NCI-H1436 treated with DMSO at 0.1 percent for 48 hours (cell line): ENCODE measurements at places on chromosomes 7 and 10.

DNA sequence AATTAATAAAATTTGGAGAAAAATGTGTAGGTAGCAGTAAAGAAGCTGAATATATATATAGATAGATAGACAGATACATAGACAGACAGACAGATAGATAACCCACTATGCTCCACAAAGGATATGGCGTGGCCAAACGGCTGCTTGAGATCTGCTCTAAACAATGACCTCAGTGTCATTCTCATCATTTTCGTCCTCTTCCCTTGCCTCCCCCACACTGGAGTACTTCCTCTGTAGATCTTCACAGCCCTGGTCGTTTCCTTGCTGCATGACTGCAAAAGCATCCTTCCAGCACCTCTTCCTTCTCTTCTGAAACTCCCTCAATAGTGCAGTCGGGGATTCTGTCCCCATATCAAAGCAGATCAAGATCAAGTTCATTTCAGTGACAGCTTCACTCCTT, 35.6 kb upstream of the ATP6V0A4 start:
- no peak for DNase-seq

GRCh38 chr10:121516093-121516865, 82.0 kb downstream of the FGFR2 start:
- DNase-seq = no peak

DNA sequence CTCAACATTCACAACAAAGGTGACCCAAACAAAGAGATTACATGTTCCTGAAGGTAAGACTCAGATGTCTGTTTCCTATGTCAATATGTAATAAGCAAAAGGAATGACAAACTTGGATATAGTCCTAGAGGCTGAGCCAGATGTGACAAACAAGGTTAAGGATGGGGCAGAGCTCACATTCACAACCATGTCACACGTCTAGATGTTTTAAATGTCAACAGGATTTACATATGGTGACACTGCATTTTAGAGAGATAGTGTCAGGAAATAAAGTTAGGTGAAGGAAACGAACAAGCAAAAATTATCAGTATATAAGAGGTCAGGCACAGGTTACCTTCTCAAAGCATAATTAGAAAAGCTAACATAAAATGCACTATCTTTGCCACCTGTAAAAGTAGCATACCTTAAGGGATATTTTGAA, 8.4 kb downstream of the RELN start:
- no peak for DNase-seq

- no peak for DNase-seq
Measured at GRCh38 chr10:124217906-124218804, 124.8 kb upstream of the CHST15 start.

- no peak for DNase-seq
Measured at GRCh38 chr10:82084904-82085303, 209.9 kb downstream of the NRG3 start.

DNA sequence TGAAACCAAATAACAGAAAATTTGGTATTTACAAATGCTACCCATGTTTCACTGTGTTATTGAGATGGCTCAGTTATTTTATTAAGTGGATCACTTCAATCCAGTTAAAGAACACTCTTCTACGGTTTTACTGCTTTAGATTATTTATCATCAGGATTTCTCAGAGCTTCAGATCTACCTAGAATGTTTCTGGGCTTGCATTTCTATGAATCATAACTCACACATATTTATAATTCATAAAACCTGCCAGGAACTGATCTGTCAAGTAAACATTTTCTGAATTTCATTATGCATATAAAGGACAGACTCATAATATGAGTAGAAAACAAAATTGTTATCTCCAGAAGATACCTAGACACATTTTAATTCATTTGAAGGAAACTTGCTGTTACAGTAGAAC, 1172.3 kb upstream of the LRRTM3 start:
- DNase-seq = no peak

GRCh38 chr10:103854265-103854685, 1.1 kb downstream of the SH3PXD2A start:
- DNase-seq = no peak

GRCh38 chr7:84083846-84084245, 110.7 kb downstream of the SEMA3A start:
- DNase-seq = no peak

- no peak for DNase-seq
Measured at GRCh38 chr10:97243836-97244235, 48.6 kb downstream of the ARHGAP19 start.

GRCh38 chr7:106231856-106232490, 52.8 kb downstream of the NAMPT start:
- DNase-seq = no peak

DNA sequence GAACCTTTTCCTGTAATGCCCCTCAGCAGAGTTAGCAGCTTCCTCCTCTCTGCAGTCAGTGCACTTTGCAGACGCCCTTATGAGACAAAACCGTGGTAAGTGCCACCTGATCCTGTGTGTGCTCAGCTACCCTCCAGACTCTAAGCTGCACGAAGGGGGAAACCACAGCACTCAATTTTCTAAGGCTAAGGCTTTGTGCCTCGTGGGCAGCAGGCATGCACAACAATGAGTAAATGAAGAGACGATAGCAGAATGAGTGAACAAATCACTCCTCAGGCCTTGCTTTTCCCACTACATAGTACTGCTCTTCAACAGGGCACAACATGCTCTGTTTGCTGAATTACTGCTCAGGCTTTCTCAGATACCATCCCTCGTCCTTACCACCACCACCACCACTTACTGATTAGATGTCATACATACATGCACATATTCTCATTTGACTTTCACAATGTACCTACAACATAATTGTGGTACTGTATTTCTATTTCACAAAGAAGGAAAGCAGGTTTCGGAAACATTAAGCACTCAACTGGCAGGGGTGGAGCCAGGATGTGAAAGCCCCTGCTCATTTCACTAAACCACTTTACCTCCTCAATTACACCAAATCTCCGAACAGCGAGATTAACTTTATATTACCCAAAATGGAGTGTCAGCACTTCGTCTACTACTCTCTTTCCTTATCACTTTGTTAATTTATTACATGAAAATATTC, 85.4 kb downstream of the ICA1 start:
- peak; percentile 61 for DNase-seq

GRCh38 chr10:112250555-112250954, 32.6 kb upstream of the TECTB start:
- DNase-seq = no peak

DNA sequence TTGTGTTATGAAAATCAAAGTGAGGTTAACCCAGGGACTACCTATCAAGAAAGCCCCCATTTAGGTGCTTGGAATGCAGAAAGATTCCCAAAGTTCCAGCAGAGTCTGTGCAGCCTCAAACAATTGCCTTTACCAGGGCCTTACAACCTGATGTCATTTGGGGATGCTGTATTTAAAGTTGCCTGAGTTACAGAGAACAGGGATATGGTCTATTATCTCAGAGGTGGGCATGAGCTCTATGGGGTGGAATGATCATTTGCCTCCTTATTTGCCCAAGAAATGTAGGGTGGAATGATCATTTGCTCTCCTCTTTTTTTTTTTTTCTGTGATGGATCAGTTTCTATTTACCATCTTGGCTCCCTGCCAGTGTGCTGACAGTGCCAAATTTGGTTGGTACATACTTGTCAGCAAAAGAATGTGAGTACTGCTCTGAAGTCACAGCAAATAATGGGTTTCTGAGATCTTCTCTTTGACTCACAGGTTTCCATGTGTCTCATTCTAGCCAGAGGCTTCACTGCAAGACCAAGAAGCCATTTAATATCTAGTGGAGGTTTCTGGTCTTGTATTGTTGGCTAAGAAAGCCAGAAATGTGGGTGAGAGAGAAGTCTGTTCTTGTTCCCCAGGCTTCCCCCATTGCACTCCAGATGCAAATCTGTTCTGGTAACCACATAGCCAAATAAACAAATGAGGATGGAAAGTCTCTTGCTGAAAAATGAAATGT, 45.5 kb upstream of the ZNRF2 start:
- DNase-seq = no peak

- DNase-seq = no peak
Measured at GRCh38 chr10:28790146-28790545, 112.8 kb downstream of the BAMBI start.

DNA sequence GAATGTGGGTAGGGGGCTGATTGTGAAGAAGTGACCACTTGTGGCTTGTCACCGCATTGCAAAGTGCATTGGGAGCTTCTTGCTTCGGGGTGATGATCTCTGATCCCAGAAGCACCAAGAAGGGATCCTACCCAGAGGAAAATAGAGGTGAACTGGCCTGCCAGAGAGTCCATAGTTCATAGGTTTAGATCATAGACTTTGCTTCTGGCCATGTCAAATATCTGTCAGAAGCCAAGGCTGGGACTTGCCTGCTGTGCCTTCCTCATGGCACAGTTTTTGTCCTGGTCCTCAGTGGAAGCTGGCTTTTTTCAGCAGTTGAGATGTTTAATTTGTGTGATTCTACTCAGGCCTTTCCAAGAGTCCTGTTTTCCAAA, 1.1 kb downstream of the ZSWIM8 start:
- DNase-seq = no peak

DNA sequence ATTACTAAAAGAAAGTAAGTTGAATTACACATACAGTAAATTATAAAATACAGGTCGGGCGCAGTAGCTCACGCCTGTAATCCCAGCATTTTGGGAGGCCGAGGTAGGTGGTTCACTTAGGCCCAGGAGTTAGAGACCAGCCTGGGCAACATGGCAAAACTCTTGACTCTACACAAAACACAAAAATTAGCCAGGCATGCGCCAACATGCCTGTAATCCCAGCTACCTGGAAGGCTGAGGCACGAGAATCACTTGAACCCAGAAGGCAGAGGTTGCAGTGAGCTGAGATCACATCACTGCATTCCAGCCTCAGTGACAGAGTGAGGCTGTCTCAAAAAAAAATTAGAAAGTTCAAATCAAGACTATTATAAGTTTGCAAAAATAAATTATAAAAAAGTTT, 174.9 kb downstream of the GALNT11 start:
- DNase-seq = no peak

GRCh38 chr7:24325708-24326107, 41.7 kb downstream of the NPY start:
- DNase-seq = no peak

- no peak for DNase-seq
Measured at GRCh38 chr7:71937840-71938371, 474.2 kb downstream of the CALN1 start.

DNA sequence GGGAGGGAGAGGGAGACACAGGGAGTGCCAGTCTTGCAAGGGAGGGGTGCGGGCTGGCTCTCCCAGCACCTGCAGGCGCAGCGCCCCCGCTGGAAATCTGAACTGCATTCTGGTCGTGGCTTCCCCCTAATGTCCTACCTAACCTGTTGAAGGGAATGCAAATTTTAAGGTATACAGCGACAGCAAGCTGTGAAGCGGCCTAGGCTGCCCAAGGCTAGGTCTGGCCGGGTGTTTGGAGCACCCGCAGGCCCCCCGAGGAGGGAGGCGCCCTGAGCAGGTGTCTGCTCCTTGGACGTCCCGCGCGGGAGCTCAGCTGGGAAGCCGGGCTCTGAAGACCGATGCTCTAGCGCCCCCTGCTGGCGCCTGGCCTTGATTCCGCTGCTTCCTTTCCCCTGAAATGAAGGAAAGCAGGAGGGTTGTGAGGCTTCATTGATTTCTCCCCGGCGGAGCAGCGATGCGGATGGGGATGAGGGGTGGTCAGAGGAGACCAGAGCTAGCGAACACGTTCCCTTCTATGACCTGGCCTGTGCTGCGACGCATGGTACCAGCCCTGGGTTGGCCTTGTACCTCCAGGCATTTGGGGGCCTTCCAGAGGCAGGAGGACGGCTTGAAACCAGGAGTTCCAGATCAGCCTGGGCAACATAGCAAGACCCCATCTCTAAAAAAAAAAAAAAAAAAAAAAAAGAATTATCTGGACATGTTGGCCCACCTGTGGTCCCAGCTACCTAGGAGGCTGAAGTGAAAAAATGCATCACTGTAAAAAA, 601.3 kb downstream of the GALNT17 start:
- DNase-seq = no peak

- DNase-seq = no peak
Measured at GRCh38 chr10:3400348-3400747, 227.8 kb upstream of the PITRM1 start.

GRCh38 chr7:101671371-101672356, 42.6 kb upstream of the MYL10 start:
- no peak for DNase-seq

DNA sequence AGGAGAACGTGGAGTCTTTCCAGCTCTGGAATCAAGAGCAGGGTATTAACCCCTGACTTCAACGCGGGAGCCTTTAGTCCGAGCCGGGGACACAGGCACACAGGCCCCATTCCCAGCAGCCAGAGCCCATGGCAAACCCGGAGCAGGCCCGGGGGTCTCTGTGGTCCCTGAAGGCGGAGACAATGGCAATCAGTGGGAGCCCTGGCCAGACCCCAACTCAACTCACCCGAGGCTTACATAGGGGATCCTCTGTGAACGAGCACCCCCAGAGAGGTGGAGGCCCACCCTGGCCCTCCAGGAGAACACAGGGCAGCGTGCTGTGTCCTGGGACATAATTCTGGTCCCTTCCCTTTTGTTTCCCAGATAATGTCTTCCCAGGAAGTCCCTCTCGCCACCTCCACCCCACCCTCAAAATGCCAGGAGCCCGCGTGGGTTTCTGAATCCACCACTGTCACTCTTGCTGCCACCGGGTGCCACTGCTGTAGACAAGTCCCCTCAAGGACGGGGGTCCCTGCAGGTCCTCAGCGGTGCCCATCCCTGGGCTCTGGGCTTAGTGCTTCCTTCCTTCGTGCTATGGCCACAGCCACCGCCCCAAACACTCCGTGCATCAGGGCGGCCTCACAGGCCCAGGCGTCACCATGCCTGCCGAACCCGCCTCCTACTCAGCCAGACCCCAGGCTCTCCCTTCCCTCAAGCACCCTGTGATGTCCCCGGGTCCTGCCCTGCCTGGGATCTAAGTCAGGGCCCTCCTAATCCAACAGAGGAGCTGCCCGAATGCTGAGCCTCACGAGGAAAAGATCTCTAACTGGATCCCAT, 28.6 kb upstream of the PPP2R2D start:
- no peak for DNase-seq

- no peak for DNase-seq
Measured at GRCh38 chr10:130218936-130219335, 82.7 kb downstream of the GLRX3 start.

- no peak for DNase-seq
Measured at GRCh38 chr10:132735923-132736391, 50.0 kb downstream of the NKX6-2 start.

GRCh38 chr7:1123715-1124114, 35.8 kb downstream of the GPER1 start:
- no peak for DNase-seq

GRCh38 chr7:34073676-34074075, 168.3 kb downstream of the BMPER start:
- no peak for DNase-seq

GRCh38 chr7:143429770-143430698, 13.2 kb upstream of the TAS2R60 start:
- DNase-seq = no peak

GRCh38 chr10:73836427-73836980, 25.1 kb upstream of the NDST2 start:
- DNase-seq = no peak

GRCh38 chr7:51045319-51046102, 262.8 kb upstream of the GRB10 start:
- no peak for DNase-seq

- no peak for DNase-seq
Measured at GRCh38 chr7:99624484-99624883, 7.7 kb downstream of the ZSCAN25 start.
